AG04449 (cell line): ENCODE measurements at places on chromosomes 5 and 9.

DNA sequence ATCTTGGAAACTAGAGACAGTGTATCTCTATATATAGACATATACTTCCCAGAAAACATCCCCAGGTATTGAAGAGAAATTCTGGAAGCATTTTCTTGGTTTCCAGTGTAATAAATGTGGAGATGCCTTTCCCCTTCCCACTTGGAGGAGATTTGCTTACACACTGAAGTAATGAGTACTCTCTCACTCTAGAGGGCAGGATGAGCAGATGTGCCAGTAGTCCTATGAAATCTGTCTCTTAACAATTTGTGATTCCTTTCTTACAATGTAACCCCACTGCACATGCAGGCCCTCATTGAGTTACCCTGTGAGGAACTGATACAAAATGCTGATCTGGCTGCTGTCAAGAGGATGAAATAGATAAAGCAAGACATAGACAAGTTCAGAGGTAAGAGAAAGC, 567.2 kb downstream of the SLCO4C1 start:
- DNase-seq, result no peak

GRCh38 chr5:179276838-179277395, 68.3 kb downstream of the ADAMTS2 start:
- no peak for DNase-seq

DNA sequence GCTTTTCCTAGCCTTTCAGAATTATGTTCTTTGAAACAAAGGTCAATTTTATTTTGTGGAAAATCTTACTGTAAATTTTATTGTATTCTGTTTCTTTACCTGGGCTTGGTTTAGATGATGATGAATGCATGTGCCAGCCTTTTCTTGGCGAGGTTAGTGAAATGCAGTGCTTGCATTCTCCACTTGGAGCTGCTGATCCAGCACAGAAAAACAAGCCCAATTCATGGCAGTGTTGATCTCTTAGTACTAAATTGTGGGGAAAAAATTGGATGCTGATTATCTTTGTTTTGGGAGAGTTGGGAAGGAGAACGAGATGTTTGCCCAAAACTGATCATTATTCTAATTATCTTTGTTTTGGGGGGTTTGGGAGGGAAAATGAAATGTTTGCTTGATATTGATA, 3.7 kb downstream of the HABP4 start:
- DNase-seq, result no peak

DNA sequence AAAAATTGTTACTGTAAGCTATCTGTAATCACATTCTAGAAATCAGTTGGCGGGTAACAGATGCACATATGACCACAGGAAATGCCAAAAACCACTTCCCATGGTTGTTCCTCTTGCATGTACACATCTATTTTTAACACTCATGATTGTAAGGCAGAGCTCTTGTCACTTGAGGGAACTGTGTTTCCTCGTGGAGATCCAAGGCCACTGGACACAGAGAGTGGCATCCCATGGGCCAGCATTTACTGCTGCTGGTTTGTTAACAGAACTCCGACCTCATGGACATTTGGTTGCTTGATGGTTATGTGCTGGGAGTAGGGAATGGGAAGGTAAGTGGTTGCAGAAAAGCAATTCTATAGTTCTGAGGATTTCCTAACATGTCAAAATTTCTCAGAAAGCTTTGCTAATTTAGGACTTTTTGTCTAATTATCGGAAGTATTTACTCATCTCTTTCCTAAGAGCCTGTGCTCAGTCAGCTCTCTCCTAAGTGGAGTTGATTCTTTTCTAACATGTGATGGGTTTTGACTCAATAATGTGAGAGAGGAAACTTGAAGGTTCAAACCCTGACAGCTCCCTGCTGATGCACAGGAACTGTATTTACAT, 202.0 kb upstream of the NR3C1 start:
- DNase-seq, result no peak

DNA sequence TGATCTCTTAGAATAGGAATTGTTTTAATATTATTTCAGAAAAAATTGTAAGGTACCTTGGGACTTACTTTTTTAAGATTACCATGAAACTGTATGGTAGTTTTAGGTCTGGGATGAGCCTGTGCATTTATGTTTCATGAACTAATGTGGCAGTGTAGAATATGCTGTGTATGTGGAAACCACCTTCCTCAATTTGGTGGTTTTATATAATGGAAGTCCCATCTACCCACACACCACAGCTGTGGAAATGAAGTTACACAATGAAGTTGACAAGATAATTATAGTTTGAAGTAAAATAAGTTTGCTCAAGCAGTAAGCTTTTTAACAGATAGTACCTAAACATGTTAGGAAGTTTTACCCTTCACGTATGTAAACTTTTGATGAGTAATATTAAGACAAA, 24.4 kb downstream of the WDR36 start:
- no peak for DNase-seq

DNA sequence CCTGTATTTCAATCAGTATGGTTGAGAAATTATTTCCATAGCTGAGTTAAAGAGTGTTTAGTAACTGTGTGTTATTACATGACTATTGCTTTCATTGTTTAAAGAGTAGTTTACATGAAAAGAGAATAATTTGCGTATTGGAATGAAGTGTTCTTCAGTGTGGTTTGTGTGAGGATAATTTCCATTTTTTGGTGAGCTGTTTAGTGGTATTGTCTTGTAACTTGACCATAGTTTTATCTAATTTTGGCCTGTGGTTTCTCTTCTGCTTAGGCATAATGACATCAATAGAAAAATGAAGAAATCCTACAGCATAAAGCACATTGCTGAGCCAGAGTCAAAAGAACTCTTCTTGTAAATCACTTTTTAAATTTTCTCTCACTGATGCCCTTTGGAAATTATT, 151.2 kb downstream of the SNCAIP start:
- no peak for DNase-seq
